ENCODE measurements at places on chromosomes 4 and X.

DNA sequence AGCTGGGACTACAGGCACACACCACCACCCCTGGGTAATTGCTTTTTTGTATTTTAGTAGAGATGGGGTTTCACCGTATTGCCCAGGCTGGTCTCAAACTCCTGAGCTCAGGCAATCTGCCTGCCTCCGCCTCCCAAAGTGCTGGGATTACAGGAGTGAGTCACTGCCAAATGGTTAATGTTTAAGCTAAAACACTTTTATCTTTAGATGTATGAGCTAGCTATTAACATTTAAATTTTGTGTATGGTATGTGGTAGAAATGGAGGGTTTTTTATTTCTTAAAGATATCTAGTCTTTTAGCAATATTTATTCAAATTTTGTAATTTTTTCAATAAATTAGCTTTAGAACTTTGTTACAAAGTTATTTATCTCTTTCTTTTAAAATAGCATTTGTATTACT is 1659.8 kb upstream of the ADGRL3 start:
- no peak for DNase-seq

- no peak for DNase-seq
Measured at GRCh38 chr4:76091052-76091451, 16.5 kb downstream of the ART3 start.

- no peak for DNase-seq
Measured at GRCh38 chrX:23656091-23656490, 11.2 kb upstream of the PRDX4 start.

DNA sequence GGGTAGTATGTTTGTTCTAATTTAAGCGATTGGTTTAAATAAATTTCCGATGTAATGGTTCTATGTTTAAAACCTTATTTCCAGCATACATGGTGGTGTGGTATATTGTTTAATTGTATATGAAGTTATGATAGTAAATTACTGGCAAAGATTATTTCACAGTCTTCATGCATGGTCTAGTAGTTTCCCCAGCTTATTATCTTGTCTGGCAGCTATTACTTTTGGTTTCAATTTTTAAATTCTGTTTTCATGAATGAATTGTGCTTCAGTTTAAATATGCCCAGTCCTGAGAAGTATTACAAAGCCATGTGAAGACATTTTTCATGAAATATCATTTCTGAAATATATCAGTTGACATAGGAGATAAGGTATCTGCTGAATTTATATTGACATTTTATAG is 6.3 kb downstream of the ALG13 start:
- no peak for DNase-seq

GRCh38 chr4:126719852-126720251 is 912.9 kb upstream of the INTU start:
- no peak for DNase-seq

All from GM04504 (cell line).